Nephron progenitor cell (in vitro differentiated cells): ENCODE measurements at places on chromosomes 4 and X.

- DNase-seq, result no peak
These were observed 226.7 kb downstream of the LDB2 start for GRCh38 chr4:16671741-16672140.

DNA sequence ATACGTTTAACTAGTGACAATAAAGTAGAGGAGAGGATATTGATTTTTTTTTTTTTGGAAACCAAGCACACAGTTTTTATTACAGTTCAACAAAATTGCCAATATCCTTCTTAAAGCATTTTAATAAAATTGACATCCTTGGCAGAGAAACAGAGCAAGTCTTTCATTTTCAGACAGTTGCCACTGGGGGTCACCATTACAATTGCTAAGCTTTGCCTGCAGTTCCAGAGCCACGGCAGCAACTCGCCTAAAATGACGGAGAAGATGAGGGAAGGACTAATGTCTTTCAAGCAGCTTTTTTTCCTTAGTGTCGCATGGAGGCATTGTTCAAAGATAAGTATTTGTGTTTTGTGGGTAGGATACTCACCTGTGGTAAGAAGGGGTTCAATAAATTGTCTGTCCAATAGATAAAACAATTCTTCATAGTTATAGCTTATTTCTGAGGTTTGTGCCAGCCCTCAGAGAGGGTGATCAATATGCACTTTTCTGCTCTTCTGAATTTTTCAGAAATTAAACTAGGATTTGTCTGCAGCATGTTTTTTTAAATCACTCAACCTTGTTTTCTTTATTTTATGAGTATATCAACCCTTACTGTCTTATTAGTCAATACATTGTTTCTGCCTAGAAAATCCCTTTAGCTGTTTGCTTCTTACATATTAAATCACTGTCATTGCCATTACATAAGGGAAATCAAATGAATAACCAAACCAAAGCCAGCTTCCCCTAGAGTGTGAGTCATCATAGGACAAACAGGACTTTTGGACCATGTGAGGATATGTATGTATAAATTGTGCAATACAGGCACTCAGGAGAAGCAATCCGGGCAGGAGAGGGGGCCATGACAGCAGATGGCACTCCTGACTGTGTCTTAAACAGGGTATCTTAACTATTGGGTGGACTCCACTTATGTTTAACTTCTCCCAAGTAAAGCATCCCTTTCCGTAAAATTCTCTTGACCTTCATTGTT lies 508.1 kb upstream of the ARX start:
- peak; percentile 36 for DNase-seq

DNA sequence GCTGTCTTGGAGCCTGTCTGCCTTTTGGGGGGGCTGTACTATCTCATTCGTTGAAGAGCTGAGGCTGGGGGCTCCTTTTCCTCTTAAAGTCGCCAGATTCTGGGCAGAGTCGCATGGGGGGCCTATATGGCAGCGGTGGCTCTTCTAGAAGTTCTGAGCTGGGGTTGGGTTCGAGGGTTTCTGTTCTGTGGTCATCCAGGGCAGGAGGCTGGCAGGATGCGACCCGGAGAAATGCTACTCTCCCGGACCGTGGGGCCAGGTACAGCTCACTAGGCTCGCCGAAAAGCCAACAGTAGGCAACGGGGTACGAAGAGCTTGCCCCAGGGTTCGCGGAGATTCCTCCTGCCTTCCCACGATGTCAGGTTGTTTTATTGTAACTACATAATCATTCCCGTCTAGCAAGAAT lies 1.9 kb upstream of the CITED1 start:
- DNase-seq, result peak; percentile 9

GRCh38 chr4:87192145-87192919 lies 28.1 kb downstream of the KLHL8 start:
- DNase-seq, result no peak

DNA sequence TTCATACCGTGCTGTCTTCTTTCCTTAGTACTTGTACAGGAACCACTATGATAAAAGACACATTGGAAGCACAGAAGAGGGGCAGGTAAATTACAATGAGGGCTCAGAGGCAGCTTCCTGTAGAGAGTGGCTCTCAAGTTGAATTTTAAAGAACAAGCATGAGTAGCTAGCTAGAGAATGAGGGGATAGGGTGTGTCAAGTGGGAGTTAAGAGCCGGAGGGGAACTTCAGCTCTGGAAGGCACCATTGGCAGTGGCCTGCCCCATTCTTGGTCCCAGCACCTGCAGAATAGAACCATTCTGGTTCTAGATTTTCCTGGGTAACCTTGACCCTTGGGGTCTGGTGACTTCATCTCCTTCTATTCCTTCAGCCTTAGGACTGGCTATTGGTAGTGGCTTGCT lies 34.0 kb upstream of the JADE1 start:
- no peak for DNase-seq

- DNase-seq, result no peak
These were observed 29.9 kb downstream of the BOD1L1 start for GRCh38 chr4:13597604-13598003.

DNA sequence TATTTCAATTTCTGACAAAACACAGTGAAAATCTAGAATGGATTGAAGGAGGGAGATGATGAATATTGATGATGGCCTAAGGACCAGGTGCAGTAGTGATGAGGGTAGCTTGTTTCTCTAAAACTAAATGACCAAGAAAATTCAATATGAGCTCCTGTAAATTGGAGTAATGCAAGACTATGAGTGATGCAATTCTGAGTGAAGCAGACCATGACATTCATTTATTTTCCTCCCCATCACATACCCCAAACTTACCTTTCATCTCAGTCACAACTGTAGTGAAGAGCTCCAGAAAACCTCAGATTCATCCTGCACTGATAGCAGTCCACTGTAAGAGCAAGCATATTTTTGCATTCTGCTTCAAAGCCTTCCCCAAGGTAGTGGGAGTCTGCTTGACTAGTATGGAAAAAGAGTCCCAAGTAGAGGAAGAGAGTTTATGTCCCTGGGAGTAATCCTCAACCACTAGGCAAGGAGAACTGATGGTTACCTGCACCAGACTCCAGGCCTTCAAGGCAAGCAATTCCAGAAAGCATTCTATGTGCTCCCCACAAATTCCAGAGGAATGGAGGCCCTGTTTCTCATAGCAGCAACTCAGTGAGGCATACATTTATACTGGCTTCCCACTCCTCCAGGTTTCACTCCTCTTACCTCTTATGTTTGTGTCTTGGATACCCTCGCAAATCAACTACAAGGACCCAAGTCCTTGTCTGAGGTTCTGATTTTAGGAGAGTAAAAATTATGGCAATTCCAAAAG lies 47.2 kb downstream of the CXCL1 start:
- no peak for DNase-seq

DNA sequence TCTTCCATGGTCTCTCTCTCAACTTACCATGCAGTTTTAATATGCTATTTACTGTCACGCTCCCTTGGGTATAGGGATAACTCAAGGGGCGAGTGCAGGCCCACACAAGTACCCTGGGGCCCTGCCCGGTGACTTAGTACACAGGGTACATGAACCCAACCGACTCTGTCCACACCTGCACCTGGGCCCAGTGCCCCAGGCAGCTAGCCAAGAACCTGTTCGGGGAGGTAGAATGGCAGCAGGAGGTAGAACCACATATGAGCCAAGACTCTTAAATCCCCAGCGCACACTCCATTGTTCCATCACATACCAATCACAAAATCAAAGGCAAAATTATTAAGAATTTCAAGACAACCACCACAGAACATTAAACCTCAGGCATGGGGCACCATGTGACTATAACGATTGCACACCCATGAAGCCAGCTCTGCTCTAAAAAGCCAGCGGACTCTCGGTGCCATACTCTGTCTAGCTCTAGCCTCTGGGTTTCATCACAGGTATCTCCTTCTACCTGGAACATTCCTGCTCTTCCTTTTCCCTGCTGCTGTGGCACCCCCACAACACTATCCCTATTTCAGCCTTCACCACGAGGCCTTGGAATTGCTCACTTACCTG lies 14.6 kb downstream of the PHF8 start:
- no peak for DNase-seq

GRCh38 chr4:156950090-156950489 lies 21.5 kb downstream of the PDGFC start:
- no peak for DNase-seq

GRCh38 chr4:138773321-138773720 lies 242.3 kb upstream of the NOCT start:
- no peak for DNase-seq

- no peak for DNase-seq
These were observed 243.3 kb downstream of the CBR4 start for GRCh38 chr4:168766604-168767316.

GRCh38 chrX:66717926-66718325 lies 79.0 kb upstream of the EDA2R start:
- no peak for DNase-seq
